ENCODE measurements at places on chromosomes 4 and X.
A peak's percentile ranks its signal among the peaks of the same experiment; 100 is the strongest.

- DNase-seq, result no peak
Measured at GRCh38 chr4:66328803-66329574, 658.7 kb upstream of the EPHA5 start.

GRCh38 chr4:107034091-107034995 lies 1.8 kb downstream of the DKK2 start:
- peak; percentile 64 for DNase-seq

- no peak for DNase-seq
Measured at GRCh38 chr4:172858731-172859230, 309.8 kb upstream of the GALNT7 start.

GRCh38 chrX:126552313-126553022 lies at the start of gene DCAF12L1:
Gene DCAF12L1, minus strand, starts transcription at chrX:126552814. Its CDS starts 206 bp downstream, at chrX:126552608.
- DNase-seq, result no peak

DNA sequence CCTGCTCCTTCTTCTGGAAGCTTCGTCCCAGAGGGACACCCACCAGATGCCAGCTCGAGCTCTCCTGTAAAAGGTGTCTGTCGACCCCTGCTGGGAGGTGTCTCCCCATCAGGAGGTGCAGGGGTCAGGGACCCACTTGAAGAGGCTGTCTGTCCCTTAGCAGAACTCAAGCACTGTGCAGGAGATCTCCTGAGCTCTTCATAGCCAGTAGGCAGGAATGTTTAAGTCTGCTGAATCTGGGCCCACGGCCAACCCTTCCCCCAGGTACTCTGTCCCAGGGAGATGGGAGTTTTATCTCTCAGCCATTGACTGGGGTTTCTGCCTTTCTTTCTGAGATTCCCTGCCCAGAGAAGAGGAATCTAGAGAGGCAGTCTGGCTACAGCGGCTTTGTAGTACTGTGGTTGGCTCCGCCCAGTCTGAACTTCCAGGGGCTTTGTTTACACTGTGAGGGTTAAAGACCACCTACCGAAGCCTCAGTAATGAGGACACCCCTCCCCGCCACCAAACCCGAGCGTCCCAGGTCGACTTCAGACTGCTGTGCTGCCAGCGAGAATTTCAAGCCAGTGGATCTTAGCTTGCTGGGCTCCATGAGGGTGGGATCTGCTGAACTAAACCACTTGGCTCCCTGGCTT lies 1383.0 kb upstream of the TENM3 start:
- no peak for DNase-seq

DNA sequence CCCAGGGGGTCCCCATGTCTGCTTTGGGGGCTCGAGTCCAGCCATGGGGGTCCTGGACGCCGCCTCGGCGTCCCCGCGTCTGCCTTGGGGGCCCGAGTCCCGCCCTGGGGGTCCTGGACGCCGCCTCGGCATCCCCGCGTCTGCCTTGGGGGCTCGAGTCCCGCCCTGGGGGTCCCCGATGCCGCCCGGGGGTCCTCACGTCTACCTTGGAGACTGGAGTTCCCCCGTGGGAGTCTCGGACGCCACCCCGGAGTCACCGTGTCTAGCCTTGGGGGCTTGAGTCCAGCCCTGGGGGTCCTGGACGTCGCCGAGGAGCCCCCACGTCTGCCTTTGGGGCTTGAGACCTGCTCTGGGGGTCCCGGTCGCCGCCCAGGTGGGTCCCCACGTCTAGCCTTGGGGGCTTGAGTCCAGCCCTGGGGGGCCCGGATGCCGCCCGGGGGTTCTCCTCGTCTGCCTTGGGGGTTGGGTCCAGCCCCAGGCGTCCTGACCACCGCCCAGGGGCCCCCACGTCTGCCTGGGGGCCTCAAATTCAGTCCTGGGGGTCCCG lies 1.1 kb upstream of the GTPBP6 start:
- DNase-seq, result no peak

GRCh38 chr4:157840034-157840433 lies 332.8 kb downstream of the GASK1B start:
- DNase-seq, result no peak

DNA sequence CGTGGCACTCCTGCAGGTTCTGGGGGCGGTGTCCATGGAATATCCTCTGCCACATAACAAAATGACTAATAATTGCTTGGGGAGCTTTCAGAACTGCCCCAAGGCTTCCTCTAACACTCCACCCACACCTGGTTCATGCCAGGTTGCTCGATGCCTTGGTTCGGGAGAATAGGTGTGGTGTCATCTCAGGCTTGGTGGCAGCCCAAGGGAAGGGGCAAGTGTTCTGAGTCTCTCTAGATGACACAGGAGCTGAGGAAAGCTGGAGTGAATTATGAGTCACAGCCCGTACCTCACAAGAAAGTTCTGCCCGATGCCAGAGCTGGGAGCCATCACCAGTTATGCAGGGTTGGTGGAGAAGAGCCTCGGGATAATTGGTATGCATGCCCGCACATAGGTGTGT lies 14.7 kb downstream of the FTSJ1 start:
- DNase-seq, result no peak

GRCh38 chr4:147840838-147841738 lies 109.2 kb downstream of the ARHGAP10 start:
- DNase-seq, result no peak

DNA sequence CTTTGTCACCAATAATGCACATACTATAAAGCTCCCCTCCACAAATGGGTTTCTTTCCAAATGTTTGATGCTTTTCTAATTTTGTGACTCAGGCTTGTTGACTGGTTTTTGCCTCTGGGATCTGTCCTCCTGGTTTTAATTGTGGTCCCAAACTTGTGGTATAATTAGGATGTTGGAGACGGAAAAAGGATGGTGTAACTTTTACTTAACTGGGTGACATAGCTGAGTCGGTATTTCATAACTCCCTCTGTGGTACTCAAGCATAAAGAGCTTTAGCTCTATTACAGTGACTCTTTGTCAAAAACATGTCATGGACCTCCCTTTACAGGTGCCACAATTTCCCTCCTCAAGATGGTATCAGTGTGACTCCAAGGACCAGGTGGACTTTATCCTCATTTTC lies 119.7 kb upstream of the RBPJ start:
- DNase-seq, result no peak

DNA sequence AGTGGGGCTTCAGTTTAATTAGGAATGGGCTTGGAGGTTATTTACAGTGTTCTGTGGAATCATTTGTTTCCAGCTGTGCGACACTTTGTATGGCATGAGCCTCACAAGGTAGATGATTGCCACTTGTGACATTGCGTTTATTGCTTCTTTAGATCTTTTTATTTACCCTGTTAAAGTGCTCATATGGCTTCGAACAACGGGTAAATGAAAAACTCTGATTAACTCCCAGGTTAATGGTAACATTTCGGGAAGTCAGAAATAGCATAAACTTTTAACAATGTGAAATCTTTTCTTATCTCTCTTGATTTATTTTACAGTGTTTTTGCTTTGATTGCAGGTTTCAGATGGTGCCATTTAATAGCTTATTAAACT lies 494.3 kb downstream of the IDS start:
- DNase-seq, result no peak

DNA sequence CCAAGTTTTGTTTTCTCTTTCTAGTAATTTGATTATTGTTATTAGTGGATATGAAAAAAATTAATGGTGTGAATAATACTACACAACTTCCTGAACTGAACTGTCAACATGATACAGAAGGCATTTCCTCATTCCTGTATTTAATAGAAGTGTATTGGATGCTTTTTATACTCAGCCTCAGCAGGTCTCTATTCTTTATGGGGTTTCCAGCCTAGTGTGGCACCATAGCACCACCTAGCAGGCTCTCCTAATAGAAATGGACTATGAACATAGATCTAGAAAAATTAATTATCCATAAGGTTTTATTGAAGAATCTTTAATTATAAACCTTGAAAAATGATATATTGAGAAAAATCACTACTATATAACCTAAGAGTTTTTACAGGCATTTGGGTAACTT lies 52.4 kb downstream of the GLRB start:
- peak; percentile 3 for DNase-seq
